GDM1 (cell line): ENCODE measurements at places on chromosomes 13 and 19.
A peak's percentile ranks its signal among the peaks of the same experiment; 100 is the strongest.

GRCh38 chr13:109899316-109899715 lies 112.9 kb upstream of the IRS2 start:
- DNase-seq: no peak

DNA sequence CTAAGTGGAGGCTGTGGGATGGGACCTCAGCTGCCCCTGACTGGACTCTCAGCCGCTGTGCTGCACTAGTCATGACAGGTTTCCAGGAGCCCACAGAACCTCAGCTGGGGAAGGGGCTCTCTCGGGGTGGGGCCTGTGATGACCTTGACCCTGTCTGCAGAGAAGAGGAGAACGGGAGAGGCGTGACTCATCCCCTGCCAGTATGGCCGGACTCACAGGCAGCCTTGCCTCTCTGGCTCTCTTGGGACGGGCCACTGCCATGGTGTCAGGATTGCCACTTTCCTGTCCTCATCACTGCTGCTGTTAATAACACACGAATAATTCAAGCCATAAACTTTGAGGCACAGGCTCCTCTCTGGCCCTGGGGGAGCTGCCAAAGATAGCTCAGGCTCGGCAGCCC lies 295.3 kb downstream of the UQCRFS1 start:
- no peak for DNase-seq

GRCh38 chr13:31452525-31452924 lies 252.8 kb downstream of the B3GLCT start:
- DNase-seq: no peak

DNA sequence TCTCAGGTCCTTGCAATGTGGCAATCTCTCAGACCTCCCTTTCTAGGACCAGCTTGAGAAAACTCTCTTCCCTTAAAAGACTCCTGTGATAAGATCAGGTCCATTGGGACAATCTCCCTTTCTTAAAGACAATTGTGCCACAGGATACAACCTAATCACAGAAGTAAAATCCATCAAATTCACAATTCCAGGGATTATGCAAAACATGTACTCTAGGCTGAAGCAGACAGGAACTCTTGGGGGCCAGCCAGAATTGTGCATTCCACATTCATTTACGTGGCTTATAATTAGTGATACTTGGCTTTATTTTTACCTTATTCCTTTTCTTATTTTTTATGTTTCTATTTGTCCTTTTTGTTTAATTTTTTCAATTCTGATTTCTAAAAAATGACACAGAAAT lies 257.9 kb downstream of the KLF12 start:
- no peak for DNase-seq

- no peak for DNase-seq
Measured at GRCh38 chr13:110244976-110245375, 62.0 kb downstream of the COL4A1 start.

GRCh38 chr19:49070416-49070815 lies 2.1 kb downstream of the KCNA7 start:
- DNase-seq: no peak

- DNase-seq: no peak
Measured at GRCh38 chr13:21528616-21529015, 69.5 kb upstream of the ZDHHC20 start.

DNA sequence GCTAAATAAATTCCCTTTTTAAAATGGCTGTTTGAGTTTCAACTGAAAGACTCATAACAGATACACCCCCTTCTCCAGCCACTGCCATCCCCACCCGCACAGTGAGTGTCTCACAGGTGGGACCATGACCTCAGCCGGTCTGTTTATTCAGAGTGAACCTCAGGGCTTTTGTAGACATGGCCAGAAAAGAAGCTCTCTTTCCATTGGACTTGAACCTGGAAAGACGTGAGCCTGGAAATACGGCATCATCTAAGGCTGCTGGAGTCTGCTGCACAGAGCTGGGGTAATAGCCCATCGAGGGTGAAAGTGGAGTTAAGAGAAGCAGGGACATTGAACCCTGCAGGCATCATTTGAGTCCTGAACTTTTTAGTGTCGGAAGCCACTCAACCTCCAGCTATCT lies 15.2 kb upstream of the KPNA3 start:
- no peak for DNase-seq

DNA sequence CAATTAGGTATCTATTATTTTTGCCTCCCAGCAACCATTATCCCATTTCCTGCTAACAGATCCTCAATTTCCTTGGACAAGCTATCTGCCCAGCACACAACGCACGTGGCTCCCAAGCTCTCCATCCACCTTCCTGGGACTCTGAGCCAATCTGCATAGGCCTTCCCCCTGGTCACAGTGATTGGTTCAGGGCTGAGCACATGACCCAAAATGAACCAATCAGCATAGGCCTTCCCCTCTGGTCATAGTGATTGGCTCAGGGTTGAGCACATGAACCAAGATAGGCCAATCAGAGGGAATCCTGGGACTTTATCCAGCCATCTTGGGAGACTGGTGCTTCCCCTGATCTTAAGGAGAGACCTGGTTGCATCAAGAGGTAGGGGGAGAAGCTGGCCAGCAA lies 5.8 kb downstream of the CPAMD8 start:
- DNase-seq: no peak

GRCh38 chr19:18070181-18070580 lies 16.6 kb downstream of the IL12RB1 start:
- no peak for DNase-seq

DNA sequence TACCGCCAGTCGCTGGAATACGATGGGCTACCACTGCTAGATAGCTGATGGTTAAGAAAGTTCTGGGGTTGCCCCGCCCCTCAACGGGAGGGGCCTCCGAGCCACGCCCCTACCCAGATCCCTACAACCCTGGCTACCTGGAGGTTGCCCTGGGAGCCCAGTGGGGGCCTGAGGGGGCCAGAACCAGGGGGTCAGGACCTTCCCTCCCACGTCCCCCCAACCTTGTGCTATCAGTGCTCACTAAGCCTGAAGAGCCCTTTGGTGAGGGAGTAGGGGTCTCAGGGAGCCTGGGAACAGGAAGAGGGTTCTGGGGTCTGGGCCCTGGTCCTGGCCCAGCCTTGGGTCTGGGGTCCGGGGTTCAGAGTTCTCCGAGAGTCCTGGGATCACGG lies 8.9 kb downstream of the OCEL1 start:
- DNase-seq: no peak

DNA sequence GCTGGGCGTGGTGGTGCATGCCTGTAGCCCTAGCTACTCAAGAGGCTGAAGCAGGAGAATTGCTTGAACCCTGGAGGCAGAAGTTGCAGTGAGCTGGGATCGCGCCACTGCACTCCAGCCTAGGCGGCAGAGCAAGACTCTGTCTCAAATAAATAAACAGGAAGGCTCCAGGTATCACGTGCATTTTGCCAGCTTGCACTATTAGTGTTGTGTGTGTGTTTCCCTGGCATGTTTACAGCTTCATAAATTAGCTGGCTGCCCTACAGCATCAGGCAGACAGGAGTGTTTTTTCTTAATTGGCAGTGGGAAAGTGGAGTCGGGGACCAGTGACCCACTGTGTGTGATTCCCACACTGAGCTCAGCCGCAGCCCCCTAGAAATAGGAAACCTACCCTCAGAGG lies 32.6 kb downstream of the SHISA2 start:
- DNase-seq: no peak

GRCh38 chr13:98217597-98217996 lies 40.5 kb upstream of the RNF113B start:
- no peak for DNase-seq

- no peak for DNase-seq
Measured at GRCh38 chr19:14318873-14319272, 62.4 kb upstream of the ADGRE5 start.

GRCh38 chr13:26950546-26950945 lies 190.0 kb upstream of the GPR12 start:
- DNase-seq: no peak

DNA sequence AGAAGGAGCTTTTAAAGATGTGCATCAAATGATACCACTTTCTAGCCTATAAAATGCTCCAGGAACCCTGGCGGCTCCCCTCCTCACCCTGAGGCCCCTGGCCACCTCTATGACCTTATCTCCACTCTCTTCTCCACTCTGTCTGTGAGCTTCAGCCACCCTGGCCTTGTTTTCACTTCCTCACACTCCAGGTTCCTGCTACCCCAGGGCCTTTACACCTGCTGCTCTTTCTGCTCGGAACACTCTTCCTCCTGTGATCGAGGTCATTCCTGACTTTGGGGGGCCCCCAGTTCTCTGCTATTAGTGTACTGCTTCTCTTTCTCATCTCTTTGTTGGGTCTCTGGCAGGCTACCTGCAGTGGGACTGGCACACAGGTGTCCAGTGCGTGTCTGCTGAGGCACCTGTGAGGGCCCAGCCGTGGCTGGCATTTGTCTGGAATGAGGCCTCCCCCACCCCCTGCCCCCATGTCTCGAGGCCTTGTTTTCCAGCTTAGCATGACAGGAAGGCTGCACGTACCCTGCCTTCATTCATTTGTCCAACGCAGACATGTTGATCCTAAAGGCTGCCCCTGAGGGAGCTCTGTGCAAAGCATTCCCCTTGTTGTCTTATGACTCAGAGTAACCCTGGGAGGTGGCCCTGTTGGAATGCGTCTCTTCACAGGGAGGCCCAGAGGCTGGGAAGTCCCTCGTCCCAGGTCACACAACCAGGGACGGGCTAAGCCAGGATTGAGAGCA lies 2.3 kb downstream of the DDA1 start:
- DNase-seq: no peak

- DNase-seq: no peak
Measured at GRCh38 chr19:46126086-46126580, 1.6 kb upstream of the IGFL3 start.

- no peak for DNase-seq
Measured at GRCh38 chr13:76864259-76864658, 21.9 kb downstream of the KCTD12 start.

DNA sequence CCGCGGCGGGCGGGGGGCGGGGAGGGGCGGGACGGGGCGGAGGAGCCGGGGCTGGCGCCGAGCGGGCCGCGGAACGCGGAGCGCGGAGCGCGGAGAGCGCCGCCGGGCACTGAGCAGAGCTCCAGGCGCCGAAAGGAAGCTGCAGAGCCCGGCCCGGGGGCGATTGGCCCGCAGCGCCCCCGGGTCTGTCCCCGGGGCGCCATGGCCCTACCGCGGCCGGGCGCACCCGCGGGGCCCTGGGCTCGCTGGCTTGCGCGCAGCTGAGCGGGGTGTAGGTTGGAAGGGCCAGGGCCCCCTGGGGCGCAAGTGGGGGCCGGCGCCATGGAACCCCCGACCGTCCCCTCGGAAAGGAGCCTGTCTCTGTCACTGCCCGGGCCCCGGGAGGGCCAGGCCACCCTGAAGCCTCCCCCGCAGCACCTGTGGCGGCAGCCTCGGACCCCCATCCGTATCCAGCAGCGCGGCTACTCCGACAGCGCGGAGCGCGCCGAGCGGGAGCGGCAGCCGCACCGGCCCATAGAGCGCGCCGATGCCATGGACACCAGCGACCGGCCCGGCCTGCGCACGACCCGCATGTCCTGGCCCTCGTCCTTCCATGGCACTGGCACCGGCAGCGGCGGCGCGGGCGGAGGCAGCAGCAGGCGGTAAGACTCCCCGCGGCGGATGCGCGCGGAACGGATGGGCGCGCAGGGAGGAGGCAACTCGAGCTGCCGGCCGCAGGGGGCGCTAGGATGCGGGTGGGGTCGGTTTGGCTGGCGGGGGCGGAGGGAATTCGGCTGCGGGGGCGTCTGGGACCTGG lies at the start of gene PDE4A:
Gene PDE4A (plus strand): TSS at position 95 of the 796 bp plus-strand sequence. CDS start 227 bp downstream, at position 322.
- peak; percentile 50 for DNase-seq

DNA sequence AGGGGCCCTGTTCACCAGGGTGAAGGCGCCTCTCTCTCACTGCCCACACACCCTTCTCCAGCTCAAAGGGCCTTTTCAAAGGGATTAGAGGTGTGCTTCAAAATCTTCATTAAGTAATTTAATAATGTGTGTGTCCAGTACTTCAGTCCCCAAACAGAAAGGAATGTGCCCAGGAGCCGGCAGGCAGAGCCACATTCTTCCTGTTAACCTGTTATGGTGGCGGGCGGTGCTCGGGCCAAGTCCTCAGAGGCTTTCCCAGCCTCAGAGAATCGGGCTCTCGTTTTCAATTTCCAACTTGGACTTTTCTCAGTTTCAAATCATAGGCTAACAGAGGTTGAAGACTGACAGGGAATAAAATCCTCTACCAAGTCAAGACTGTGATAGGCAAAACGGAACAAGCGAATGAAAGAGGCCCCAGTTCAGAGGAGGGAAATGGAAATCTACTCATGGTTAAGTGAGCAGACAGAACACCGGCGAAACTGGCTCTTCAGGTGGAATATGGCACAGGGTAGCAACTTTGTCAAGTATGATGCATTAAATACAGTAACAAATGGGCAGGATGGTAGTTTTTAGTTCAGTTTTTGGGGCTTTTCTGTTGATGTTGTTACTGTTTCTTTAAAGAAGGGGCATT lies 68.6 kb downstream of the FOXO1 start:
- no peak for DNase-seq

DNA sequence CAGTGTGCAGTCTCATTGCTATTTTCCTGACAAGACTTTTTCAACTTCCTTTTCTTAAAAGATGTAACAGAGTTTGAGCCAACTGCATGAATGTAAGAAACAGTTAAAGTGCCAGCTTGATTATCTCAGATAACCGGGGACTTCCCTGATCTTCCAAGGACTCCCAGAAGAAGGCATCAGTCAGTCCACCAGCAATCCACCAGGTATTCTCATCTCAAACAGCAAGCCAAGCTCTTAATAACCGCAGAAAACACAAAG lies 350.1 kb downstream of the LIG4 start:
- DNase-seq: no peak

DNA sequence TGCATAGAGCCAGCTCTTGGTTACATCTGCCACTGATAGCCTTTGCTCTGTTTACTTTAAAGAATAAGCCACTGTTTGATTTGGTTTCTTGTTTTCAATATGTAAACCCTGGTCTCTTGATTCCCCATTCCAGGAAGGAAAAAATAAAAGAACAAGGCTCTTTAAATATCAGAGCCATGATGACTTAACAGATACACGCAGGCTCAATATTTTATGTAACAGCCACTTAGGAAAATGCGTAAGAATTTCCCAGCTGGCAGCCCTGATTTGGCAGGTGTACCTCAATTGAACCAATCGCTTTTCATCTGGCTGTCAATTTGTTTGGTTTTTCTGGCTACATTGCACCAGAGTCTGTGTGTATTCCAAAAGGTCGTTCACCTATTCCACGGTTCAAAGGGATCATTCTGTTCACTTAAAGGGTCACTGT lies 65.6 kb downstream of the IRS2 start:
- DNase-seq: no peak

DNA sequence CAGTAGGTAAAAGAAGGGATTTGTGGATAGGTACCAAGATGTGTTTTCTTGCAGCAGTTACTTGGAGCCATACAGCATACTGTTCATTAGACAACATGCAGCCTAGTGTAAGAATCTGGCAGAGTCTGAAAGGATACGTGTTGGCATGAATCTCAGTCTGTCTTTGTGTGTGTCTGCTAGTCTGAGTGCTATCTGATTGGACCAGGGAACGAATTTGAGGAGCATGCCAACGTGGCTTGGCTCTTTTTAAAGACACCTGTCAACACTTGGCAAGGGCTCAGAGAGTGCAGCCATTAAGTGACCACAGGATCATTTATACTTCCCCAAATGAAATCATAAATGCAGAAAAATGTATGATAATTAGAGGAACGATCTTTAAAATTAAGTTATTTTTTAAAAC lies 27.6 kb upstream of the ATXN8OS start:
- no peak for DNase-seq

DNA sequence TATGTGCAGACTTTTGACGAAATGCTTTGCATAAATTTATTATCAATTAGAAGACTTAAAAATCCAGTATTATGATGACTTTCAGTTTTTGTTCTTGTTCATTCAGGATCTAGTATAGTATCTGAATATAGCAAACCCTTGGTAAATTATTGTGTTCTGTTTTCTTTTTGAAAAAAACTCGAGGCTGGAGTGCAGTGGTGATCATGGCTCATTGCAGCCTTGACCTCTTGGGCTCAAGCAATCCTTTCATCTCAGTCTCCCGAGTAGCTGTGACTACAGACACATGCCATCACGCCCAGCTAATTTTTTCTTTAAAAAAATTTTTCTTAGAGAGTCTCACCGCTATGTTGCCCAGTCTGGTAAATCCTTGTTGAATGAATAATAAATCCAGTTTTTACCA lies 4.6 kb downstream of the FARP1 start:
- DNase-seq: no peak
